ENCODE measurements at places on chromosomes 11 and 22.

GRCh38 chr11:7564803-7565202 is 51.0 kb downstream of the PPFIBP2 start:
- no peaks in the 10 kb centered on the region for H3K27me3 ChIP-seq
- no peak overlapping the region for H3K27ac ChIP-seq
- no peaks in the 10 kb centered on the region for H3K36me3 ChIP-seq
- DNase-seq, result no peak

DNA sequence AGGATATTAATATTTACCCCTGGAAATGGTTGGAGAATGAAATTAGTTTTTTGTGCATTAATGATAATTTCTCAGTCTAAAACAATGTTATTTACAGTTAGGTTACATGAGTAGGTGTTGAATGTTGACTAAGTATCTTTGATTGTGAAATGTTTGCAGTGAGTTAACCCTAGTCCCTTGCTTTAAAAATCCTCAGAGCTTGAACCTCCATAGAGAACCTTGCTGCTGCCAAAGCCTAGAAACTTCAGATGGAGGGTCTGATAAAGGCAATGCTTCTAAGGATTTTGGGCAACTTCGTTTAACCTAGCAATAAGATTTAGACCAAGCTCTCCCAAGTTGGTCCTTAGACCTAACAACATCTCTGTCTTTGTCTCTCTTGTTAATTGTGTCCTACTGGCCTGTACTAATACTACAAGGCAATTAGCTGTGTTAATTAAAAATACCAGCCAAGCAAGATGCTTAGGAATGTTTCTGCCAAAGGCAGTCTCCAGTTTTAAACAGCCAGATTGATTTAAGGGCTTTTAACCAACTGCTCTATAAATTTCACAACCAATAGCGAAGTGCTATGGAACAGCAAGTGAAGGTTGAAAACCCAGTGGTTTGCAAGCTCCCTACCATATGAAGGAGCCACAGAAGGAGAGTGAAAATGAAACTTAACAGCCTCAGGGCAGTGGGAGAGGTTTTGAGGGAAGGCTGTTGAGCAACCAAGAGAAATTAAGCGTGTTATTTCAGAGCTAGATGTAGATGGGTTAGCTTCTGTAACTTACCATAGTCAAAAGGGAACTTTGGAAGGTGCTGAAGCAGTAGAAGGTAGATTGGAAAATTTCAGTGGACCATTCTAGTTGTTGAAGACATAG is 295.9 kb upstream of the ANO5 start:
- H3K27ac ChIP-seq, result no peak overlapping the region
- H3K4me1 ChIP-seq, result no peaks in the 10 kb centered on the region
- no peak for DNase-seq
- no peaks in the 10 kb centered on the region for H3K36me3 ChIP-seq
- H3K4me3 ChIP-seq, result no peak overlapping the region
- no peaks in the 10 kb centered on the region for H3K27me3 ChIP-seq

- H3K36me3 ChIP-seq, result no peaks in the 10 kb centered on the region
- H3K4me3 ChIP-seq, result no peak overlapping the region
- H3K27ac ChIP-seq, result no peak overlapping the region
These were observed 34.9 kb upstream of the CCDC188 start for GRCh38 chr22:20185750-20186149.

DNA sequence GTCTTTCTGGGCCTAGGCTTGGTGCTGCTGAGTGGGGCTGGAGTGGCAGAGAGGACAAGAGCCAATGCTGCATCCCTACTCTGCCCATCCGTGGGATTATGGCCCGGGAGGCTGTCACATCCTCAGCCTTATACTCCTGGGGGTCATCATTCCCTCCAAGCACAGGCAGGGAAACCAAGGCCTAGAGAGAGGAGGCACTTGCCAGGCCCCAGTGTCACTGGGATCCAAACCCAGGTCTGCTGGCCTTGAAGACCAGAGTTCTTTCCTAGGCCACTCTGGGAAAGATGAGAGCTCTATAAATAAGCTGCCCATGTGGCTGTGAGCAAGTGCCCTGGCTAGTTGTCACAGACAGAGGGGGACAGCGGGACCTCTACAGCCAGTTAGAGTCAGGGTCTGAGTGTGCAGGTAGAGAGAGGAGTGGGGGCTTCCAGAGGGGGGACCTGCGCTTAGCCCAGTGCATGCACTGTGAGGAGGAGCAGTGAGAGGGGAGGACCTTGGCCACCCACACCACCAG is 4.8 kb downstream of the RELT start:
- H3K4me3 ChIP-seq, result no peak overlapping the region
- DNase-seq, result no peak
- peaks cover 14% of the 10 kb centered on the region for H3K4me1 ChIP-seq
- no peak overlapping the region for H3K27ac ChIP-seq
- H3K36me3 ChIP-seq, result no peaks in the 10 kb centered on the region

GRCh38 chr11:87425391-87425790 is 387.7 kb downstream of the TMEM135 start:
- H3K27me3 ChIP-seq, result no peaks in the 10 kb centered on the region
- H3K4me1 ChIP-seq, result peaks cover 10% of the 10 kb centered on the region
- no peak overlapping the region for H3K27ac ChIP-seq
- H3K4me3 ChIP-seq, result no peak overlapping the region
- no peak for DNase-seq

DNA sequence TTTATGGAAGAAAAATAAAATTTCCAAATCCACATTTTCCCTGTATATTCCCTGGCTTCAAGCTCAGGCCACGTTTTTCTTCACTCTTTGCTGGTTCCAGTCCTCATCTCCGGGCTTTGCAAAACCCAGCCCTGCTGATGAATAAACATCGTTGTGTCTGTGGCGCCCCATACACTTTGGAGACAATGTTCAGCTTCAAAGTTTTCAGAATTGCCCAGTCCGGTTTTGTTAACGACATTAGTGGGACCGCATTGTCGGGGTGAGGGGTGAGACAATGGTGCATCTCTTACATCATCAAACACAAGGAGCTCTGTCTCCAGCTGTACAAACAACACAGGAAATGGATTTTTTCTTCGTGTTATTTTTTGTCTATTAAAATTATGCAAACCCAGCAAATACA is 53.4 kb upstream of the HTATIP2 start:
- peaks cover 57% of the 10 kb centered on the region for H3K27me3 ChIP-seq
- no peaks in the 10 kb centered on the region for H3K4me1 ChIP-seq
- no peak for DNase-seq

DNA sequence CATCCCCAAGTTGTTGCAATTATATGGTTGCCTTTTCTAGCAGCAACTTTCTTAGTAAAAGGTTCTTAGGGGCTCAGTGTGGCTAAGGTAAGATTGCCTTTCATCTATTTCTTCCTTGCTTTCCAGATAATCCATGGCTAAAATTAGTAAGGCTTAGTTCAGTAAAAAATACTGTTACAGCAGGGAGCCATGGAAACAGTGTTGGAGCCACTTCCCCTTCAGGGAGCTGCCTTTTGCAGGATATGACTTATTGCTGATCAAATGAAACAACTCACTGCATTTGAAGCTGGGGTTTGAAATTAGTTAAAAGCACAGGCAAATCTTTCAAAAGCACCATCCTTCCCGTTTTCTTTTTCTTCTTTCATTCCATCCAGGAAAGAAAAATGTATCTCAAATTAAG is 184.3 kb downstream of the C11orf87 start:
- H3K27ac ChIP-seq, result no peak overlapping the region
- no peak overlapping the region for H3K4me3 ChIP-seq

DNA sequence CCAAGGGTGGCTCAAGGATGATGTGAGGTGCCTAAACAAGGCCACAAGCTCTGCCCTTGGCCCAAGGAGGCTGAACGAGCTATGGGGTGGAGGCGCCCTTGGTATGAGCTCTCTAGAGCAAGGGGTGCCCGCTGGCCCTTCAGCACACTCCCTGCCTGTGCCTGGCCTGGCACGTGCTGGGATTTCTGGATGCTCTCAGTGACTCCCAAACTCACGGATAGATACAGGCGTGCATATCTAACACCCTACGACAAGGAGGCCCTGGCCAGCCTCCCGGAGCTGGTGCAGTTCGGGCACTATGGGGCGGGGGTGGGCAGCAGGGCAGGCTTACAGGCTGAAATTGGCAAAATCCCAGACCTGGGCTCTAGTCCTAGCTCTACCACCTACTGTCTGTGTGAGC is 30.6 kb downstream of the SCUBE1 start:
- H3K27ac ChIP-seq, result no peak overlapping the region
- H3K27me3 ChIP-seq, result peaks cover 98% of the 10 kb centered on the region
- H3K4me3 ChIP-seq, result no peak overlapping the region
- H3K36me3 ChIP-seq, result no peaks in the 10 kb centered on the region
- DNase-seq, result no peak

- no peak for DNase-seq
- H3K36me3 ChIP-seq, result no peaks in the 10 kb centered on the region
- H3K4me1 ChIP-seq, result no peaks in the 10 kb centered on the region
These were observed 455.4 kb upstream of the CNTN5 start for GRCh38 chr11:98565311-98565710.

DNA sequence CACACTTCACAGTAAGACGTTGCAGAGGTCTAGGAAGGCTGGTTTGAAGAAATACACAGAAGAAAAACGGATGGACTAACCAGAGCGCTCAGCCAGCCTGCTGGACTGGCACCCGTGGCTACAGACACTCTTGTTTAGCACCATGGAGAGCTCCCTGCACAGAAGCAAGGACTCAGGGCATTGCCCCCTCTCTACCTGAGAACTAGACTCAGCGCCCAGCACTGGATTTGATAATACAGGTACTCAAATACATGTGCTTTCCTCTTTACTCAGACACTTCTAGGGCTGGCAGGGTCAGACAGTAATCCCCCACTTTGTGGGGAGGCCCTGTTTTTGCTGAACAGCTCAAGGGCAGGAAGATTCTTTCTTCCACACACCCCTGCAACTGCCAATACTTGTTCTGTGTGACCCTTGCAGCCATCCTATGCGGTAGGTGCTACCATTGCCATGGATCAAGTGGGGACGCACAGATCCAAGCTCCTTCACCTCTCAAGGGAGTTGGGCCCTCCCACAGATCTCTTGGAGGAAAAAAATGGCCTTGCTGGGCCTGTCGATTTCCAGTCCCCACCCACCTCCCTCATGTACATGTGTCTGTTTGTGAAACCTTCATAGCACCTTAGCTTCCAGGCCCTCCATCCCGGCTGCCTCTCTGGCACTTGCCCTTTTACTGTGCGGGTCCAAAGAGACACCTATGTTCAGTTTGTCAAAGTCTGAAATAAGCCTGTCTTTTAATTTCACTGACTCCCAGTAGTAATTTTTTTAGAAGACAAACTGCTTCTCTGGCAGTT is 5.1 kb upstream of the P2RX6 start:
- no peak overlapping the region for H3K4me3 ChIP-seq
- H3K27me3 ChIP-seq, result no peaks in the 10 kb centered on the region
- no peak overlapping the region for H3K27ac ChIP-seq

GRCh38 chr11:111785886-111786412 is 19.8 kb upstream of the PPP2R1B start:
- no peak overlapping the region for H3K27ac ChIP-seq
- H3K4me1 ChIP-seq, result no peaks in the 10 kb centered on the region
- H3K4me3 ChIP-seq, result no peak overlapping the region
- no peaks in the 10 kb centered on the region for H3K27me3 ChIP-seq

DNA sequence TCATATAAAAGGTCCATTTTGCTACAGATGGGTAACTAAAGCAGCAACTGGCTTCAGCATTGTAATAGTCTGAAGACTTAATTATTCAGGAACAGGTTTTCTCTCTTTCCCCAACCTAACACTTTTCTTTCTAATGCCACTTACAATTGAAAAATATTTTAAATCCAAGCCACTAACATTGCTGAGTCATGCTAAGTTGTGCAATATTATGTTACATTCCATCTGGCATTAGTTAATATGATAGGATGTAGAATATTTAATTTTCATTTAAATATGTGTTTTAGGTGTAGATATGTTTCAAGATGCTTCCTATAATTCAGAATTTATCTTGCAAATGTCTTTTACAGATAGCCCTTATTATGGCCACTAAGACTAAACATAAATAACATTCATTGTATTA is 98.6 kb downstream of the KIF18A start:
- H3K4me3 ChIP-seq, result no peak overlapping the region
- peaks cover 8% of the 10 kb centered on the region for H3K4me1 ChIP-seq
- H3K27me3 ChIP-seq, result no peaks in the 10 kb centered on the region
- peak overlapping the region; percentile 44 for H3K27ac ChIP-seq

DNA sequence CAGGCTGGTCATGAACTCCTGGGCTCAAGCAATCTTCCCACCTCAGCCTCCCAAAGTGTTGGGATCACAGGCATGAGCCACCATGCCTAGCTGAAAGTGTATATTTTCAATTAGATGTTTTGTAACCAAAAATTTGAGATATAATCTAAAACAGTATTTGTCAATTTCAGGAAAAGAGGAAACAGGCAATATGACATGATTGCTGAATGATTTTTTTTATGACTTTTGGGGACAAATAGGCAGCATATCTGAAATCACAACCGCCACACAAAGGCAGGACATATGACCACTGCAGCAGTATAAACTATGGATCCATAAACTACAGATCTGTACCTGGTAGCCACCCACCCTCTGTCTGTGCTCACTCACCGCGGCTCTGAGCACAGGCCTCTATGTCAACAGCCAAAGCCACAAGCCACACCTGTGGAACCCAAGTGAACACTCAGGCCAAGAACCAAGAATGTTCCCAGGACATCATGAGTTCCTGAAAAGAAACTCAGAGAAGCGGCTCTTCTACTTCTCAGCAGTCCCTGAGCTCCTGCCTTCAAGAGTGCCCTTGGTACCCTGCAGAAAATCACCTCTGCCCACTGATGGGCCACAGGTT is 22.5 kb downstream of the PISD start:
- peaks cover 13% of the 10 kb centered on the region for H3K36me3 ChIP-seq
- H3K27me3 ChIP-seq, result no peaks in the 10 kb centered on the region
- no peak overlapping the region for H3K27ac ChIP-seq

DNA sequence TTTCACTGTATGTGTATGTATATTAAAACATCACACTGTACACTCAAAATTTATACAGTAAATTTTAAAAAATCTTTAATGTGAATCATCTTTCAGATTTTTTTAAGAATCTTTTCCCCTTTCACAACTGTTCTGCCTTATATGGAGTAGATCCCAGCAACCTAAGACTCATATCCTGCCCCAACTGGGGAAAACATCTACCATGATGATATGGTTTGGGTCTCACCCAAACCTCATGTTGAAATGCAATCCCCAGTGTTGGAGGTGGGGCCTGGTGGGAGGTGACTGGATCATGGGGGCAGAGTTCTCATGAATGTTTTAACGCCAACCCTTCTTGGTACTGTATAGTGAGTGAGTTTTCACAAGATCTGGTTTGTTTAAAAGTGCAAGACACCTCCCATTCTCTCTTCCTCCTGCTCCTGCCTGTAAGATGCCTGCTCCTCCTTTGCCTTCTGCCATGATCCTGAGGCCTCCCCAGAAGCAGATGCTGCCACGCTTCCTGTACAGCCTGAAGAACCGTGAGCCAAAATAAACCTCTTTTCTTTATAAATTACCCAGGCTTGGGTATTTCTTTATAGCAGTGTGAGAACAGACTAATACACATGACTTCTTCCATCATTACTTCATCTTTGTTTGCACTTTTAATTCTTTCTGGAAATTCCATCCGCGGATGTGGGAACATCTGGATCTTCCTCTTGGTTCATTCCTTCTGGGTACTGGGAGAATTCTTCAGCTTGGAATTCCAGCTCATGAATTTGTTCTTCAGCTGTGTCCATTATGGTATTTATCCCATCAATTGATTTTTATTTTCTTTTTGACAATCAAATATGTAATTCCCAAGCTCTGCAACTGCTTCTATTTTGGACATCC is 36.9 kb downstream of the LINC01488 start:
- H3K36me3 ChIP-seq, result no peaks in the 10 kb centered on the region
- H3K4me1 ChIP-seq, result no peaks in the 10 kb centered on the region
- H3K4me3 ChIP-seq, result no peak overlapping the region
- H3K27ac ChIP-seq, result no peak overlapping the region
- peaks cover 26% of the 10 kb centered on the region for H3K27me3 ChIP-seq
- DNase-seq, result no peak

- peaks cover 17% of the 10 kb centered on the region for H3K4me1 ChIP-seq
- no peak overlapping the region for H3K4me3 ChIP-seq
- DNase-seq, result no peak
- no peaks in the 10 kb centered on the region for H3K36me3 ChIP-seq
These were observed 2.1 kb downstream of the AIP start for GRCh38 chr11:67484847-67485311.

Data from PC-9 (cell line).